Stimulated activated CD4-positive, alpha-beta T cell treated with anti-CD3 and anti-CD28 coated beads, Interleukin-4, amount 100 ng/mL, for 1 hour (primary cell): ENCODE measurements at places on chromosomes 12 and 14.

DNA sequence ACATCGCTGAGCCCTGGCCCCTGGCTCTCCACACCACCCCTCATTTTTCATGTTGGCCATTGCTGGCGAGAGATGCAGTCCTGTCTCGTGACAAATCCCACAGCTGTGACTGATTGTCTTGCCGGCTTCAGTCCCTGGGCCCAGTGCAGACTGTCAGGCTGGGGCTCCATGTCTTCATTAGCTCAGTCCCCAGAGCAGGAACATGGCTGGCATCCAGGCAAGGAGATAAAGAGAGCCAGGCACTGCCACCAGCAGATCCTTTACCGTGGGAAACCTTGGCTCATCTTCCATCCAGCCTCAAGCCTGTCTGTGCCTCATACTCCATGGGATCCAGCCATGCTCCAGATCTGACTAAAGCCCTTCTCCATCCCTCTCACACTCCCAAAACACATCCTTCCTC, 284.7 kb upstream of the FKBP4 start:
- no peak for DNase-seq

GRCh38 chr12:13241833-13242488, 45.4 kb downstream of the EMP1 start:
- no peak for DNase-seq

- no peak for DNase-seq
Measured at GRCh38 chr12:13367973-13368372, 171.4 kb downstream of the EMP1 start.

GRCh38 chr12:23585782-23586163, 363.7 kb downstream of the SOX5 start:
- no peak for DNase-seq

GRCh38 chr12:11967376-11968047, 103.2 kb upstream of the BCL2L14 start:
- no peak for DNase-seq

DNA sequence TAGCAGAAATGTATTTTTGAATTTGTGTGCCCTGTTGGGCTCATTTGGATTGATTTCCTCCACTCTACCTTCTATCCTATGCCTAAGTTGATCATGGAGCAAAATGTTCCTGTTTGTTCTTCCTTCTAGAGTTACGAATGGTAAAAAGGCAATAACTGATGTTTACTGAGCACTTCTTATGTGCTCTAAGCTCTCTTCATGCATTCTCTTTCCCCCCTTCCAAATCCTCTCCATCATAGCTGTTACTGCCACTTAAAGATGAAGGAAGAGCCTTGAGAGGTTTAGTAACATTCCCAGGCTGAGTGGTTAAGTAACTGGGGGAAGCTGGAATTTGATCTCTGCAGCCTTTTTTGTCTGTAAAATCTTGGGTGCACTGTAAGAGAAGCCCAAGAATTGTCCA, 60.1 kb downstream of the CHST11 start:
- DNase-seq = no peak

GRCh38 chr12:18363321-18363720, 102.0 kb downstream of the PIK3C2G start:
- no peak for DNase-seq

DNA sequence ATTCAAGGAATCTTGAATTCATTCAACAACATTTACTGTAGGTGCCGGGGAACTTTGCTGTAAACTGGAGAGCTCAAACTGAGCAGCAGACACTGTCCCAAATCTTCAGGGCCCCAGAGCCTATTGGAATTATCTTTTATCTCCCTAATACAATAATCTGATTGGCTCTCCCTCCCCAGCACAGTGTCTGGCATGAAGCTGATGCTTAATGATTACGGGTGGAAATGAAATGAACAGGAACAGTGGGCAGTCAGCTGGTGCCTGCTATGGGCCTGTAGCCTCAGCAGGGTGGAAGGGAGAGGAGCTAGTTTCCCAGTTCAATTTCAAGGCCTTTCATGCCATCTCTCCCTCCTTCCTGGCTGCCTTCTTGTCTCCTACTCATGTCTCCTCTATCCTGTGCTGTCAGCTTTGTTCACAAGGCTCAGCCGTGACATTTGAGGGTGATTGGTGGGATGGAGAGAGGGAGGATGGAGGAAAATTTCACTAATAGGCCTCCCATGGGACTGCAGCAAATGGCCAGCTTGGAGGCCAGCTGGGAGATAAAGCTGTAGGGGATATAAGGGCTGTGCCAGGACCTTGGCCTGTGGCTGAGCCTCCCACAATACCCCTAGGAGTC, 4.3 kb upstream of the RAPGEF3 start:
- DNase-seq = no peak

- DNase-seq = no peak
Measured at GRCh38 chr12:126431767-126432166, 1366.5 kb downstream of the AACS start.

GRCh38 chr12:13208533-13209435, 12.3 kb downstream of the EMP1 start:
- DNase-seq = no peak

- no peak for DNase-seq
Measured at GRCh38 chr12:92571844-92572543, 130.8 kb upstream of the PLEKHG7 start.

DNA sequence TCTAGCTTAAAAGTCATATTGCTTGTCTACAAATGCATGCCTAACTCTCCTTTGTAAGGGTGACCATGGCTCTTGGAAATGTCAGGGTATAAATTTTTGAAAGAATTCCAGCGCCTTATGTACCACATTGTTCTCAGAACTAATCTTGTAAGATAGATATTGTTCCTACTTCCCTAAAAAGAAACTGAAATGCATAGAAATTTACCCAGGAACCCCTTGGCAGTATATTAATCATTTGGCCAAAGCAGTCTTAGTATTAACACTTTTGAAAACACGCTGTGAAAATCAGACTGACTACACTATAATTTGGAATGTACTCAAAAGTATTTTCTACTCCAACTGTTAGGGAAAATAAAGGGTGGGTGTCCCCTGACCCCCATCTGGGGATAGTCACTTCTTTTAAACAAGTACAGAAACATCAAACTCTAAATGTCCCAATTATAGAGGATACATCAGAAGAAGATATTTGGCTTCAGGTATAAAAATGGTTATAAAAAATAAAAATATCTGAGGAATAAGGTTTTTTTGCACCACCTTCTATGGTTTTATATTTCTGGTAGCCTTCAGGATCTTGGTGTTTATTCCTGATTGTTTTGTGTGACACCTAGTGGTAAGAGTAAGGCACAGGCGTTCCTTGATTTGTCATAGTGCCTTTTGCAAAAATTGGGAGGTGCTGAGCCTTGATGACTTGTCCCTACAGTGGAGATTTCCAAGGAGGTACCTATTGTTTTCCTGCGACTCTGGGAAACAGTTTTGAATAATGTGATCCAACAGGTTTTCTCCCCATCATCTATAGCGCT, 2.2 kb upstream of the NFKBIA start:
- no peak for DNase-seq

DNA sequence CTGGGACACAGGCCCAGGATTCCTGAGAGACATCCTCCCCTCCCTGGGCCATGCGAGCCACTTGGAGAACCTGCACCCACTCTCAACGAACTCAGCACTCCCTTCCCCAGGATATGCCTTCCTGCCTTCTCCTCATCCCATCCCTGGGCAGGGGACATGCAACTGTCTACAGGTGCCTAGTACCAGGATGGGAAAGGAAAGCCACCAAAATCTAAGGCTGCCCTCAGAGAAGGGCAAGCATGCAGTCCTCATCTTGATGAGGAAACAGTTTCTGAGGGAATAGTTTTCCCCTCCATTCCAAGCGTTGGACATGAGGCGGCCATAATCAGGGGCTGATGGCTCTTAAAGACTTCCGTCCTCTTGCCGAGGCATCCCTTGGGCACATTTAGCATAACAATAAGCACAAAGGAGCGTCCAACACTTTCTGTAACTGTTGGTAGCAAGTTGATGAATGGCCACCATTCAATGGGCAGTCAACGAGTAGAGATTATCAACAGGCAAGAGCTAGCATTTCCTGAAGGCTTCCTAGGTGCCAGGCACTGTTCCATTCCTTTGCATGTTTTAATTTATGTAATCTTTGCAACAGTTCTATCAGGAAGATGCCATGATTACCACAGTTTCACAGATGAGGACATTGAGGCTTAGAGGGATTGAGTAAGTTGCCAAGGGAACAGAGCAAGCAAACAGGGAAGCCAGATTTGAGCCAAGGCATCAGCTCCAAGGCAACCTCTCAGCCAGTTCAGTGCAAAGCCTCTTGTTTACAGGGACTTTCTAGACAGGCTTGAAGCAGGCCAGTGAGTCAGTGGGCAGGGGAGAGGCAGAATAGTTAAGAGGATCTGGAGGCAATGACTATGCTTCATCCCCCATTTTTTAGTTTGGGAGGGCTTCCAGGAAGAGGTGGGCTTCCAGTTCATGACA, 105.1 kb downstream of the SINHCAF start:
- DNase-seq = no peak

DNA sequence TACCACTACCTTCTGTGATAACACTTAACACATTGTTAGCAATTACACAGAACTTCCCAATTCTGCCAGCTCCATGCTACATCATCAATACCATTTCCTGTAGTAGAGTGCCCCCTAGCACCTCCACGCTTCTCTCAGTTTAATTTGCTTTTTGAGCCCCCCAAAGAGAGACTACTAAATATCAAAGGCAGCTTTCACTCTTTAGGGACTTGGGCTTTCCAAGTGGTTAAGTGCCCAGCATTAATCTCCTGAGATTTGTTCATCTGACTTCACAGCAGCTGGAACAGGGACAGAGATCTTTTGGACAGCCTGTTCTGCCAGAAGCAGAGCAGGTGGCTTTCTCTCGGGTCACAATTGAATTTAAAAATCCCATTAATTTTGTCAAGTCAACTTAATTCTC, 954.9 kb downstream of the DIO2 start:
- no peak for DNase-seq

- no peak for DNase-seq
Measured at GRCh38 chr12:81953541-81953940, 194.4 kb upstream of the PPFIA2 start.

GRCh38 chr14:51849097-51849496, 11.3 kb upstream of the GNG2 start:
- peak; percentile 19 for DNase-seq

GRCh38 chr14:37600880-37601741, 5.7 kb downstream of the TTC6 start:
- no peak for DNase-seq

DNA sequence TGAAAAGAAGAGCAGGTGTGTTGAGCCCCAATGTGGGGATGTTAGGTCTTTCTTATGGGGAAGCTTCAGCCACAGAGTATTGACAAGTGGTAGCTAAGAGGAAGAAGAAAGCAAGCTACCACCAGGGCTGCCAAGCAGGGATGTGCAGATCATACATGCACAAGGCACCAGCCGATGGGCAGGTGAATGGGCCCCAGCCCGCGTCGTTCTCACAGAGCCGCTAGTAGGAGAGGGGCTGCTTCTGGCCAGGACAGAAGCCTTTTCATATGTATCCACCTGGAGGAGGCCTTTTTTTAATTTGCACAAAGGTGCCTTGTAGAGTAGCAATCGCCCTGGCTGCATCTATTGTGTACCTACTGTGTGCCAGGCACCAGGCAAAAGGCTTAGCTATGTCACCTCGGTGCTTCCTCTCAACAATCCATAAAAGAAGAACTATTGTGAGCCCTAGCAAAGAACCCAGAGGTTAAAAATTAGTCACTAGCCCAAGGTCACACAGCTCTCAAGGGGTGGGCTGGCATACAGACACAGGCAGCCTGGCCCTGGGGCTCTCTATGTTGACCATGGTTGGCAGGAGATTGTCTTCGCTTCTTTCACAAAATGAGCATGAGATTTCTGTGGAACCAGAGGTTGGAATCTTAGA, 8.2 kb downstream of the NUAK1 start:
- no peak for DNase-seq

DNA sequence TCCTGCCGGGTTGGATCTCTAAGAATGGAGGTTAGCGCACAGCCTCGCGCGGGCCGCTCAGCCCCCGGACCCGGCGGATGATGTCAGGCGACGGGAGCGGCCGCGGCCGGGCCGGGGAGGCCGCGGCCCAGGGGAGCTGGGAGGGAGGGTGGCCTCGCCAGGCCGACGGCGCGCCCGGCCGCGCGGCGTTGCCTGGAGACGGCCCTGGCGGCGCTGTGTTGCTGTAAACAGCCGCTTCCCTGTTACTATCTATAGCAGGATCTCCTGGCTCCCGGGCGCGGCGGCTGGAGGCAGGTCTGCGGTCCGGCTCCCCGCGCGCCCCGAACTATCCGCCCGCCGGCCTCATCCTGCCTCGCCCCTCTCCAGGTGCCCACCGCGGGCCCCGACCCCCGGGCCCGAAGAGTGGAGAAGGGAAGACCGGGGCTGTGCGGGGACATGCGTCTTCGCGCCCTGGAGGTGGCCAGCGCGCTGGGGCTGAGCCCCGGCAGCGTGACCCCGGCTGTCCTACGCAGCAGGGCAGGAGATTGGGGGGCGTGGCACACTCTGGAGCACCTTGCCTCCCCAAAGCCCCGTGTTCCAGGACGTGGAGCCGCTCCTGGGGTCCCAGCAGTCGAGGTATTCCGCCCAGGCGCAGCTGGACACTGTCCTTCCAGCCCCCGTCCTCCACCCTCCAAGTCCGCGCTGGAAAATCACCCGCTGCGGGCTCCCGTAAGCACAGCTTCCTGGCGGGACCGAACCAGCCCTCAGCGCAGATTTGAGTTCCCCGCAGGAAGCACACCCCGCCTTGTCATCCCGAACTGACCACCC, 1.4 kb upstream of the FOS start:
- peak; percentile 36 for DNase-seq

DNA sequence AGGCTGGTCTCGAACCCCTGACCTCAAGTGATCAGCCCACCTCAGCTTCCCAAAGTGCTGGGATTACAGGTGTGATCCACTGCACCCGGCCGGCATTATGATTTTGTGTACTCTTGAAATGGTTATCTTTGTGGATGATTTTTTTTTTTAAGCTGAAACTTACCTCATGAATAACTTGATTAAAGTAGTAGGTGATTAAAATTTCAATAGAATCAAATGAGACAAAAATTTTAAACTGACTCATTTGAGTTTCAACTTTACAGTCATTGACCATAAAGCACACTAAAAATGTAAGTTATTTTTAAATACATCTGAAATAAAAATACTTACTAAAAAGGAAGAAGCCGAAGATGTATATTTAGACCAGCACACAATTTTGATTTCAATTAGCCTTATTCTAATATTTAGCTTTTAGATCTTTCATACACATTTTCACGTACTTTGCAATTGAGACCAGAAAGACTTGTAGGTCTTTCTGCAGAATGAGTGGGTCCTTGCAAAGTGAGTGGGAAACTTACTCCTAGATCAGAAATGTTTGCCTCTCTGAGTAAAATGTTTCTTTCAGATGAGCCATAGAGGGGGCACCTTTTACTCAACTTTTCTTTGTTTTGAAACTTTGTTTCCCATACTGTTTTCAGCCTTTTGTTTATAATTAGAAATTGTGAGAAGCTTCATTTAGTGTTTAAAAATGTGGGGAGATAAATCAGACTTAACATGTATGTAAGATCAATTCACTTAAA, 34.2 kb downstream of the TMPO start:
- no peak for DNase-seq

GRCh38 chr14:72418806-72419205, 475.1 kb downstream of the DPF3 start:
- DNase-seq = no peak

GRCh38 chr12:21350975-21351374, 16.3 kb upstream of the SLCO1A2 start:
- DNase-seq = no peak
